ENCODE measurements at places on chromosomes 11 and 22.
A peak's percentile ranks its signal among the peaks of the same experiment; 100 is the strongest.

- no peak for DNase-seq
These were observed 690.4 kb downstream of the BRD1 start for GRCh38 chr22:49137206-49137840.

DNA sequence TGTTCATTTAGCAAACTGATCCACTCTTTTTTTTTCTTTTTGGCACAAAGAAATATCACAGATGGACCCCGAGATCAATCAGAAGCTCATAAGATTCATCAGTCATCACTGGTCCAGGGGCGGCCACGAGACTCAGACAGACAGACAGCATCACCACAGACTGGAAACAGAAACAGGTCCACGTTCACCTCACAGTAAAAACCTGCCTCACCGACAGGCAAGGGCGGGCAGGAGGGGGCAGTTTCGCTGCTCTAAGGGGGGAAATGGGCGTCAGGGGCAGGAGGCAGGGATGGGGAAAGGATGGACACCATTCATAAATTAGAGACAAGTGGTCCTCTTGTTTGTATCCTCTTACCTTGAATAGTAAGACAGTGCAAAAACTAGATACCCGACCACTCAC, 16.5 kb downstream of the CHST1 start:
- no peak for DNase-seq

DNA sequence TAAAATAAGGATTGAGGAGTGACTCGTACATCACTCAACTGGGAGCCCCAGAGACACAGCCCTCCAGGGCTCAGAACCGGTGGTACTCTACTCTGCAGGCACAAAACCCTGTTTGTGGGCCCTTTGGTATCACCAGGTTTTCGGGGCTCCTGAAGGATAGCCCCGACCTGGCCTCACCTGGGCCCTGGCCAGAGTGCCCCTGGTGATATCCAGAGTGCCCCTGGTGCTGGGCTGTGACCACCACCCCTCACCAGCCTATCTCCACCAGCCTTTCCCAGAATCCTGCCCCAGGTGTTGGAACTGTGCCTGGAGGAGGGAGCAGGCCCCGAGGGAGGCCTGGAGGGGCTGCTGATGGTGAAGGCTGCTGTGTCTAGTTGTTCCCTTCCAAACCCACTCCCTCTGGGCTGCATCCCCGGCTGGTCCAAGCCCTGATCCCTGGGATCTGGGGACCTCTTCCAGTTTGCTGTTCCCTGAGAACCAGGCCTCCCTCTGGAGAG, 2.2 kb upstream of the GGT5 start:
- no peak for DNase-seq

DNA sequence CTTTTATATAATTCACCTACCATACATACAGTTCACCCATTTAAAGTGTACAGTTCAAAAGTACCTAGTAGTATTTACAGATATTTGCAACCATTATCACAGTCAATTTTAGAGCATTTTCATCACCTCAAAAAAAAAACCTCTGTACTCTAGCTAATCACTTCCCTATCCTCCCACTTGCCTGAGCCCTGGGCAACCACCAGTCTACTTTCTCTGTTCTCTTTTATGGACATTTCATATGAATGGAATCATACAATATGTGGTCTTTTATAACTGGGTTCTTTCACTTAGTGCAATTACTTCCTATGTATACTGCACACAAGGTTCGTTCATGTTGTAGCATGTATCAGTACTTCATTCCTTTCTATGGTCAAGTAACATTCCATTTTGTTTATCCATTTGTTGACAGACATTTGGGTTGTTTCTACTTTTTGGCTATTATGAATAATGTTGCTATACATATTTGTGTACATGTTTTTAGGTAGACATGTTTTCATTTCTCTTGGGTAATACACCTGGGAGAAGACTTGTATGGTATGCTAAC, 17.8 kb upstream of the NEU3 start:
- no peak for DNase-seq

DNA sequence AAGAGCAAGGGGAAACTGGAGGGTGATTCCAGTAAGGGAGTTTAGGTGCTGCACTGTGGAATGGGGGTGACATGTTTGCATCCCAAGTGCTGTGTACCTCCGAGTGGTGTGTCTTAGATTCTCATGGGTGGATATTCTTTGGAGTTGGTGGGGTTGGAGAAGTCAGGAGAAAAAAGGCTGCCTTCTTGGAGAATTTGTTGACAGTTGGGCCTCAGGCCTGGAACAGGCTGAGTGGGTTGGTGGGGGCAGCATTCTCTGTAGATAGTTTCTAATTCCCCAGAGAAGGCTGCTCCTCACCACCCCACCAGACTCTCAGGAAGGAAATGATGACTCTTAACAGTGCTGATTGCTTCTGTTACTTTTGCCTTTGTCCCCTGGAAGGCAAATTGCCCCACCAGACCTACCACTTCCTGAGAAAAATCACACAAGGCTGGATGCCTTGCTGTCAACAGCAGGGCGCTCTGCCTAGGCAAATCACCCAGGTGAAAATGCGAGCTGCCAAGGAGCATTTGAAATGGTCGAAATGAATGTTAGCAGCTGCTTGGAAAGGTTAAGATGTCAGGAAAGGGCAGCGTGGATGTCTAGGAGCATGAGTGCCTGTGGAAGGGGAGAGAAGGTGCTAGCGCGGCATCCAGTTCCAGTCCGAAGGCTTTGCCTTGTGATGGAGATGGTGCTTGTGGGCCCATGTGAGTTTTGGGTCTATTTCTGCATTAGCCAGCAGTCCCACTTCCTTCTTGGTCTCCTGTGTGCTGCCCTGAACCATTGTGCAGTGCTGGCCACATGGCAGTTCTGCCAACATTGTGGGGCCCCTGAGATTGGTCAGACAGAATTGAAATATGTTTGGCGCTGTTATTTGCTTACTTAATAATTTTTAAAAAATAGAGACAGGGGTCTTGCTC, 29.7 kb upstream of the SORL1-AS1 start:
- peak; percentile 67 for DNase-seq

DNA sequence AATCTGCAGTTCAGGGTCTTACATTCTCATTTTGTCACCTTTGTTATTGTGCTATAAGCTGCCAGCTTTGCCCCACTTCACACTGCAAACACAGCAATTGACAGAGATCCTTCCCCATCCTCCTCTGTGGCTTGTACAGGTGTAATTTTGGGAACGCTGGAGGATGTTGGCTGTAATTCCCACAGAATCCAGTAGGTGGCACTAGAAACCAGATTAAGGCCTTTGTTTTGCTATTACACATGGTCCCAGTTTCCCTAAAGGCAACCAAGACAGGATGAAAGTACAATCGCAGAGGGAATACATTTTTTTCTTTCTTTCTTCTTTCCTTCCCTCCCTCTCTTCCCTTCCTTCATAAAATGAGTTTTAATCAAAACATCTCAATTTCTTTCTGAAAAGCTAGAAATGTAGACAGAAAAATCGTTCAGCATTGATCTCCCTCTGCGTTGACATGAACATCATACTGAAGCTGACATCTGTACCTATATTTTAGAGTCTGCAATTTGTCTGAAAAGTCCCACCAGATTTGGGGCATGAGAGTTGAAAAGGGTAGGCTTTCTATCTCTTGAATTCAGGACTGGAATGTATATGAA, 21.3 kb upstream of the NELL1 start:
- DNase-seq, result peak; percentile 30

DNA sequence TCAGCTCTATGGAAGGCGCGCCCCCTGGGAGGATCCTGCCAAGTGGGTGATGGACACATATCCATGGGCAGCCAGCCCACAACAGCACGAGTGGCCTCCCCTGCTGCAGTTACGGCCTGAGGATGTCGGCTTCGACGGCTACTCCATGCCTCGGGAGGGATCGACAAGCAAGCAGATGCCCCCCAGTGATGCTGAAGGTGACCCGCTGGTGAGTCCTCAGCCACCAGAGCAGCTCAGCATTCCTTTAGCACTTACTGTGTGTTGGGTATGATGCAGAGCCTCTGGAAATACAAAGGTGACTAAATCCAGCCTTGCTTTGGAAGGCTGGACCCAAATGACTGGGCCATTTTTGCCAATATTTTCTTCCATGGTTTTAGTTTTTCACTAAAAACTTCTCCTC, 45.7 kb downstream of the DBX1 start:
- DNase-seq, result no peak

DNA sequence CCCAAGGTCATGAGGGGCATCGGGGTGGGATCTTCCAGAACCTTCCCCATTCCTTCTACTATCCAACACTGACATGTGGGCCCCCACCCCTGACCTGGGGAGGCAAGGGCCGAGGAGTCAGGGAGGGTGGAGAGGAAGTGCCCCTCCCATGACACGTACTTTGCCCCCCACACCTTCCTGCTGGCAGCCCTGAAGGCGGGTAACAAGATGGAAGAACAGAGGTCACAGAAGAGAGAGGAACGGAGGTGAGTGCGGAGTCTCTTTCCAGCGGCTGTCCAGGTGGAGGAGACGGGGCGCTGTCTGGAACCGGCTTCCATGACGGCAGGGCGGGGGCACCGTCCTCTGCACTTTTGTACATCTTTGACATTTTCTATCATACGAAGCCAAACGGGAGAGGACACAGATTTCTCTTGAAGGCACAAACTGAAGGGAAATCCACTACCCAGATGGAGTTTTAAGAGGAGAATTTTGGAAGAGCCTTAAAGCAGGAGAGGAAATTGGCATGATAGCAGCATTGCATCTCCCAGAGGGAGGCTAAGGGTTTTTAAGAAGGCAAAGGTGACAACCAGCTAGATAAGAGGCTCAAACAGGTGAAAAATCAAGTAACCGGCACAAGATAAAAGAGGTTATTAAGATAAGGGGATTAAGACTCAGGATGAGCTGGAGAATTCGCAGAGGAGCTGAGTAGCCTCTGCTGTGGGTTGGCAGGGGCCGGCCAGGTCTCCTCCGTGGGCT, 16.7 kb downstream of the OSBPL5 start:
- no peak for DNase-seq

GRCh38 chr11:106724293-106724892, 293.9 kb downstream of the GUCY1A2 start:
- DNase-seq, result no peak

DNA sequence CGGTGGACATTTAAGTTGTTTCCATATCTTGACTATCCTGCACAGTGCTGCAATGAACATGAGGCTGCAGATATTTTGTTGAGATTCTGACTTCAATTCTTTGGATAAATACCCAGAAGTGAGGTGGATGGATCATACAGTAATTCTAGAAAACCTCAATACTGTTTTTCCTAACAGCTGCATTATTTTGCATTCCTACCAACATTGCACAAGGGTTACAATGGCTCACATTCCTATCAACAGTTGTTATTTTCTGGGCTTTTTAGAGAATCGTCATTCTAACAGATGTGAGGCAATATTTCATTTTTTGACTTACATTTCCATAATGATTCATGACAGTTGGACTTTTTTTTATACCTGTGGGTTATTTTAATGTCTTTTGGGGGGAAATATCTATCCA, 716.9 kb upstream of the ANO3 start:
- no peak for DNase-seq

DNA sequence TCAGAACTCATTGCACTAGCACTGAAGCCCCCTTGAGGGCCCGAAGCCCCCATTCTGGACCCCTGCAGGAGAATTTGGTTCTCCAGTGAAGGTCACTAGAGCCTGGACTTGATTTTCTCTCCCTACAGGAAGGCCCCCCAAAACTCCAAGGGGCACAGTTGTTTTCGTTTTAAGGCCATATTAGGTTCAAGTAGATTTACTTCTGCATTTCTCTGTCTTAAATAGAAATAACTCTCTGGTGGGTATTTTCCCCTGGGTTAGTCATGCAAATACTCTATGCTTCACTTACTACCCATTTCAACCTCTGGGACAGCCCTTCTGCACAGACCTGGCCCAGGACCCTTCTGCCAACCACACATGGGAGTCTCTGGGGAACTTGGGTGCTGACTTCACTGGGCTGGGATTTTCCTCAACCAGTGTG, 41.6 kb downstream of the WEE1 start:
- DNase-seq, result no peak

- DNase-seq, result no peak
These were observed 2.6 kb downstream of the ANO1 start for GRCh38 chr11:70080763-70081162.

DNA sequence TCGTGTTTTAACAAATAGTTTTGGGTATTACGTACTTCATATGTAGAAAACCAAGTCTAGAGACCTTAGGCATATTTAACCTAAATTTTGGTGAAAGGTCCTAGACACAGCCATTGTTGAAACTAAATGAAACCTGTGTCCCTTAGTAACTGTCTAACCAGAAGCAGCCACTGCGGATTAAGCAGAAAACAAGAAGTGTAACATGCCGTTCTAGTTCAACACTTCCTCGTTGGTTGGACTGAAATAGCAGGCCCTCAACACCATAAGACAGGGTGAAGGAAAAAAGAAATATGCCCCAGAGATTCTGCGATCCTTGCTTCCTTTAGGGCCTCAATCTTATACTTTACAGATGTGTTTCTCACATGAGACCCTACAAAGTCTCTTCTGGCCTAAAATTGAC, 2.0 kb downstream of the NAA40 start:
- DNase-seq, result no peak

- DNase-seq, result no peak
These were observed 53.9 kb upstream of the PHOX2A start for GRCh38 chr11:72297828-72298227.

GRCh38 chr11:44899959-44900358, 50.7 kb downstream of the TP53I11 start:
- DNase-seq, result no peak

DNA sequence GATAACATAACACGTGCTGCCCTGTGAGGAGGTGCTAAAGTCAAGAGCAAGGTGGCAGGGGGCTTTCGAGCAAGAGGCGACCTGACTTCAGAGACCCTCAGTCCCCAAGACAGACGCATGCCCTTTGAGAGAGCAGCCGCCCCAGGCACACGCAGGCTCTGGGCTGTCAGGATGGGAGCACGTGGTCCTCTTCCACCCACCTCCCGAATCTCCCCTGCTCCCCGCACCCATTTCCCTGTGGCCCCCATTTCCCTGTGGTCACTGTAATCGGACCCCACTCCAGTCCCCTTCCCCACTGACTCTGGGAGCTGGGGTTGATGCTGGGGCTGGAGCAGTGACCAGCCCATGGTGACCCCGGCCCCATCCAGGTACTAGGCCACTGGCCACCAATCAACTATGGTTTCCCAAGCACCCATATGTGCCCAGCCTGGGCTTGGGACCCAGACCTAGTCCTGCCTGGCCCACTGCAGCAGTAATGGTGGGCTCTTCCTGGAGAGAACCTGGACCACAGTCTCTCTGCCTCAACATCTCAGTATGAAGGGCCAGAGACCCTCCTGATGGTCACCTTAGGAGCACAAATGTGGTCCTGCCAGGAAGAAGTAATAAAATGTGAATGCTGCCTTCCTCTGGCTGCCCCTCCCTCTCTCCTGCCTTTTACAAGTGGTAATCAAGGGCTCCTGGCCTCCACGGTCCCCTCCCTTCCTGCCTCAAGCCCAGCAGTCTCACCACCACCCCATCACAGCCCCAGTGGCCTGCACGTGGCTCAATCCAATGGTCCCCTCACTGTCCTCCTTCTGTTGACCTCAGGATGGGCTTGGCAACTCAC, 39.0 kb downstream of the IGLL5 start:
- DNase-seq, result no peak

DNA sequence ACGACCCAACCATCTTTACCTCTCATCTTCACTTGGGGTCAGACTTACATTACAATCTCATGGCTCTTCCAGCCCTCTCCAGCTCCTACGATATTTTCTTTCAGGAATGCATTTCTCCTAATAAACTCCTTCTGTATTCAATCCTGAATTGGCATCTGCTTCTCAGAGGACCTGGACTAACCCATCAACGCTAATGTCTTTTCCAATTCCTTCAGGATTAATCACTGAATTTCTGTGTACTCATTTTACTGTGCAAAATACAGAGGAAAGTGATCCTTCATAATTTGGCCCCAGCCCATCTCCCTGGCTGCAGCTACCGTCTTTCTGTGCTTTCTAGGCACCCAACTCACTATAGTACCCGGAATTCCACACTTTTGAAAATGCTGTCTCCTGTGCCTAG, 239.2 kb downstream of the METTL15 start:
- no peak for DNase-seq

GRCh38 chr11:48127521-48128183, 89.0 kb upstream of the OR4B1 start:
- no peak for DNase-seq

All from activated gamma-delta T cell treated with Interleukin-2 at 50 U/mL for 16 hours (primary cell).